Endothelial cell of coronary artery (primary cell): ENCODE measurements at places on chromosomes 7 and 10. TPM values are rescaled to one million over a fixed set of nuclear protein-coding genes. Genes with fewer than 3 reads are reported as not detected.

Gene ZNF485
- total RNA-seq: 1.3 and 2.6 TPM in 2 replicates

Gene HOXA13
- not detected in 2 replicates for total RNA-seq

Gene ZNF365
- 0.28 and 0.45 TPM in 2 replicates for total RNA-seq

Gene FAM24B
- total RNA-seq: 6.6 and 9.7 TPM in 2 replicates

Gene KIFBP
- 28.1 and 39.1 TPM in 2 replicates for total RNA-seq

Gene TEX36
- total RNA-seq: not detected in 2 replicates

Gene HIPK2
- 8.5 and 21.6 TPM in 2 replicates for total RNA-seq

Gene TECPR1
- total RNA-seq: 52.8 and 64.7 TPM in 2 replicates

Gene CYP3A4
- not detected in 2 replicates for total RNA-seq
